ENCODE measurements at places on chromosomes 12 and 14.

GRCh38 chr14:61147831-61148549, 133.1 kb downstream of the TMEM30B start:
- no peak for DNase-seq

DNA sequence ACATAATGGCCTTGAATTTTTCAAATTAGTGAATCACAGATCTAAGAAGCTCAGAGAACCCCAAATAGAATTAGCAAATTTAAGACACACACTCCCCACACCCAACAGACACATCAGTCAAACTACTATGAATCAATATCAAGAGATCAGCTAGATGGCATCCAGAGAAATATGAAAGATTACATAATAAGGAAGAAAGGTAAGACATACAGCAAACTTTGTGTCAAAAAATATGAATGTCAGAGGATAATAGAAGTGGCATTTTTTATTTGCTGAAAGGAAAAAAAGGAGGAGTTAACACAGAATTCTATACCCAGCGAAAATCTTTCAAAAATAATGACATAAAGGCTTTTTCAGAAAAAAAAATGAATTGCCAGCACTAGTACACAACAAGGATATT, 110.5 kb upstream of the COCH start:
- DNase-seq, result no peak

DNA sequence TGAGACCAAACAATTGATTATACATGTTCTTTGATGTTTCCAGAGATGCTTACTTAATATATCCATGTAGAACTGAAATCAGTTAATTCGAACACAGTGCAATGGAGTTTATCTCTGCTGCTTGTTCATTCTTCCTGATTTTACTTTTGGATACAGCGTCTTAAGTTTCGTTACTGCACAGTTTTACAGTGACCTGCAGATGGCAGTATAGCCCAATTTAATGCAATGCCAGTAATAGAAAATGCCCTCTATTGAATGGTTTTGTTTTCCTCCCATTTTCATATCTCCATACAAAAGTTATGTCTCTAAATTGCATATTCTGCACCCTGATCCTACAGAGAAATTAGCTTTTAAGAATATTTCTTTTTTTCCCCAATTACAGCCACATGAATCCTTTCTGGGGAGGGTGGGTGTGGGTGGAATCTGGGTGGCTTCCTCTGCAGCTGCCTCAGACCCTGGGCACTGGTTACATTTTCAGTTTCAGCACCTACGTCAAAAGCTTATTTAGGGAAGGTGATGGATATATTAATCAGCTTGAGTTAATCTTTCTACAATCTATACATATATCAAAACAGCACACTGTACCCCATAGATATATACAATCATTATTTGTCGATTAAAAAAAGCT, 101.1 kb upstream of the DCD start:
- DNase-seq, result no peak

- no peak for DNase-seq
Observed at GRCh38 chr14:106209755-106210154, 683.4 kb downstream of the TMEM121 start.

- no peak for DNase-seq
Observed at GRCh38 chr12:100499416-100499815, 25.8 kb downstream of the NR1H4 start.

- no peak for DNase-seq
Observed at GRCh38 chr14:32078023-32078857, 1.1 kb downstream of the ARHGAP5 start.

DNA sequence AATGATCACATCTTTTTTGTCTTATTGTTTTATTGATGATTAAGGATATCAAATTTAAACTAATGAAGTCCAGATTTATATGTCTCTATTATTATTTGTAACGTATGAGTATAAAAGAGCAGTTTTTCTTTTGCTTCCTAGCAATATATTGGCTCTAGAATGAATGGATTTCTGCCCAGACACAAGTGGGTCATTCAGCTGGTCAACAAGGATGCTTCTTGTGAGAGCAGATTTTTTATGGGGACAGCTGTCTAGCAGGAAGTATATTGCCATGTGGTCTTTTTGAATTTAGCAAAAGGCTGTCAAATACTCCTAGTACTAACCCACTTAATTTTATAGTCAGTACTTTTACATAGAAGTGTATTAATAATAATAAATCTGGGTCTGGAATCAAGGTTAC, 1071.1 kb upstream of the FLRT2 start:
- DNase-seq, result no peak

- DNase-seq, result no peak
Observed at GRCh38 chr12:19373586-19373985, 65.7 kb upstream of the AEBP2 start.

Measured in cortex of kidney (tissue), 1 donor.